ENCODE measurements at places on chromosomes 7 and 10. TPM values are rescaled to one million over a fixed set of nuclear protein-coding genes. Genes with fewer than 3 reads are reported as not detected.
A peak's percentile ranks its signal among the peaks of the same experiment; 100 is the strongest.

Gene NPTX2
- total RNA-seq: 11.5 TPM

Gene SNX10
- total RNA-seq: 5.6 TPM

DNA sequence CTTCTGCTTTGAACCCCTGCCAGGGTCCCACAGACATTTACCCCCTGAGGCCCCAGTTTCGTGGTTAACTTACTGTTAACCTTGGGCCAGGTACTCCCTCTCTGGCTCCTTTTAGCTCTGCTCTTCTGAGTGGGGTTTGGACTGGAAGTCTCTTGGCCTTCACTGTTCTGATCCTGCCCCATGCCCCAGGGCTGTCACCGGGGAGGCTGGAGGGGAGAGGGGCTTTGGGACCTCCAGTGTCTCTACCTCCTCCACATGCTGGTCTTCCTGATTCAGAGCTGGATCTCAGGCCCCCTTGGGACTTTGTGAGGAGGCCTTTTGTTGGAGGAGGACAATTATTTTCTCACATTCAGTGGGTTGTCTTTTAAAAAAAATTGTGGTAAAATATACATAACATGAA is 12.7 kb upstream of the PALD1 start:
- no peak for DNase-seq
- no peak overlapping the region for H3K4me3 ChIP-seq
- no peak overlapping the region for H3K27ac ChIP-seq
- no peaks in the 10 kb centered on the region for H3K4me1 ChIP-seq
- no peaks in the 10 kb centered on the region for H3K36me3 ChIP-seq

Gene AS3MT
- 1.2 TPM for total RNA-seq

Gene MALRD1
- 1.2 TPM for total RNA-seq

Gene ANKRD7
- 0.65 TPM for total RNA-seq

Gene MICU1
- total RNA-seq: 40.7 TPM

Gene CTAGE4
- 4.3 TPM for total RNA-seq

GRCh38 chr7:105261689-105262088 is 127.0 kb downstream of the SRPK2 start:
- no peak overlapping the region for H3K4me3 ChIP-seq
- DNase-seq: no peak
- H3K36me3 ChIP-seq: no peaks in the 10 kb centered on the region
- no peak overlapping the region for H3K27ac ChIP-seq
- H3K4me1 ChIP-seq: peaks cover 1% of the 10 kb centered on the region

GRCh38 chr10:121988361-121989324 is at the start of gene TACC2:
TACC2 (plus strand) TSS chr10:121989163; CDS start chr10:122021982, 32,819 bp downstream.
- H3K27ac ChIP-seq: no peak within 1 kb of the TSS
- H3K4me1 ChIP-seq: no peaks in the 10 kb centered on the region
- DNase-seq: no peak
- no peak within 1 kb of the TSS for H3K4me3 ChIP-seq
- no peaks in the 10 kb centered on the region for H3K27me3 ChIP-seq
- H3K36me3 ChIP-seq: no peaks in the 10 kb centered on the region

GRCh38 chr10:114096864-114097263 is 53.2 kb downstream of the ADRB1 start:
- H3K27ac ChIP-seq: no peak overlapping the region
- H3K36me3 ChIP-seq: no peaks in the 10 kb centered on the region
- no peaks in the 10 kb centered on the region for H3K4me1 ChIP-seq

DNA sequence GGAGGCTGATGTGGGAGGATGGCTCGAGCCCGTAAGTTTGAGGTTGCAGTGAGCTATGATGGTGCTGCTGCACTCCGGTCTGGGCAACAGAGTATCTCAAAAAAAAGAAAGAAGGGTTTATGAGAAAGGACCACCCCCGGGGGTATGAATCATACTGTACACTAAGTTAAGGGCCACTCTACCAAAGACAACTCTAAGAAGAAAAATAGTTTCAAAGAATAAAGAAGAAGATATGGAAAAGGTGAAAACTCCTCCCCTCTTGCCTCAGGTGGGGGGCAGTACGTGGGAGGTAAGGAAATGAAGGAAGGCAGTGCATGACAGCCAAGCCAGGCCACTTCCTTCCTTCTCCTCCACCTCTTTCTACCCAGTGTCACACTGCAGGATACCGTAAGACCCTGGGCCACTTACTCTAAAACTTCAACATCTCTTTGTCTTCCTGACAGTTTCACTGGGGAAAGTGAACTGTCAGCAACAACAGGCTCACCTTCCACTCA is 61.3 kb downstream of the PIP4K2A start:
- H3K27ac ChIP-seq: no peak overlapping the region
- no peaks in the 10 kb centered on the region for H3K27me3 ChIP-seq
- no peak for DNase-seq
- H3K4me1 ChIP-seq: peaks cover 9% of the 10 kb centered on the region

Gene CCDC172
- not detected for total RNA-seq

DNA sequence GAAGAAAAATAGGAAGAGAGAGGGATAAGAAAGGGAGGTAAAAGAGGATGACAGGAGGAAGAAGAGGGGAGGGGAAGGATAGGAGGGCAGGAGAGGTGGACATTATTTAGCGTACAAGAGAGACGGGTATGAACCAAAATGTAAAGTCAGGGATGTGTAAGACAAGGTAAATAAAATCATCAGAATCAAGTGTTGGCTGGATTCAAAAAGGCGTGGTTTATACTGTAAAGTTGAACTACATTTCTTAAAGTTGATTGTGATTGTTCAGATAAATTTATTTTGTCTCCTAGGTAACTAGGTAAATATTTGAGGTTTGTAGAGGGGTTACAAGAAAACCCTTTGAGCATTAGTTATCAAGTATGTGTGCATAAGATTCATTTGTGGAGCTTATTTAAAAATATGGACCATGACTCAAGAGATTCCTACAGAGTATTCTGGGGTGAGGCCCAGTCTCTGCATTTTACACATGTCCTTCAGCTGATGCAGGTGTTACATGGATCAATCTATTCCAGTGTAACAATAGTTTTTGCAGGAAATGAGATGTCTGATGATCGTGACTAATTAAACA is 512.1 kb upstream of the MBL2 start:
- H3K4me1 ChIP-seq: no peaks in the 10 kb centered on the region
- H3K27me3 ChIP-seq: peaks cover 1% of the 10 kb centered on the region
- no peak overlapping the region for H3K27ac ChIP-seq
- H3K4me3 ChIP-seq: no peak overlapping the region

- H3K36me3 ChIP-seq: no peaks in the 10 kb centered on the region
- no peaks in the 10 kb centered on the region for H3K27me3 ChIP-seq
- DNase-seq: no peak
Observed at GRCh38 chr7:47734287-47734948, 152.5 kb upstream of the TNS3 start.

DNA sequence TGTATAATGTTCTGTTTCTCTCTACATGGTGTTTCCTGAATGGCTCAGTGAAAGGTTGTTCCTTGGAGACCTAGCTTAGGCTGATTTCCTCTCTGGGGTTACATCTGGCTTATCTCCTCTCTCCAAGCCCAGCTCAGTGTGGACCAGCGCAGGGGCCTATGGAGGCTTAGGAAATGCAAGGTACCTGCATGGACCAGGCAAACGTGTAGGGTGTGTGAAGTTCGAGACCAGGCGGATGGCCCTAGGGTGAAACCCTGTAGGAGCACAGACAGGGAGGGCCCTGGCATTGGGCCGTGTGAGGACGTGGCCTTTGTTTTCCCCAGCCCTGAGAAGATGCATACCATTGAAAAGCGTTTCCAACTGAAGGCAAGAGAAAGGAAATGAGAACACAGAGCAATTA is 59.0 kb downstream of the DOCK1 start:
- no peak overlapping the region for H3K4me3 ChIP-seq
- no peaks in the 10 kb centered on the region for H3K27me3 ChIP-seq
- H3K27ac ChIP-seq: no peak overlapping the region
- H3K4me1 ChIP-seq: no peaks in the 10 kb centered on the region
- no peak for DNase-seq
- no peaks in the 10 kb centered on the region for H3K36me3 ChIP-seq

DNA sequence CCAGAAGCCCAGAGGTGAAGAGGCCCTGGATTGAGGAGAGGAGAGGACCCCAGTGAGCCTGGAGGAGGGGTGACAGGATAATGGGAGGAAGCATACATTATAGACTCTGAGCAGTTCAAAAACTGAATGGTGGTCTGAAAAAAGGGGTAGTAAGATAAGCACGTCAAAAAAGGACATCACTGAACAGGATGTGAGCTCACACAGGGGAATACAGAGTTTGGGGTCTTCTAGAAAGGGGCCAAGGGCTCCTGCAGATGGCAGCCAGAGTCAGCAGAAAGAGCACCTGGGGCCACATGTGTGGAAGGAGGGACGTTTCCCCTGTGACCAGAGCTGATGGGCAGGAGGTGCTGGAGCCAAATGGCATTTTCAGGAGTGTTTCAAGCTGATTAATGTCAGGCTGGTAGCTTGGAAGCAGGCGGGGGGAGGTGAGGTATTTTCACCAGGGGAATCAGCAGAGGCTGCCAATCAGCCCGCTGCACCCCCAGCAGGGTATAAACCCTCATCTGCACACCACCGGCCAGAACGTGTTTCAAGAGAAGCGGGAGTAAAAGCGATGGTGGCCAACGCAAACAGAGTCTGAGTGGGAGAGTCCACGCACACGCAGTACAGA is 85.8 kb downstream of the TNS3 start:
- DNase-seq: no peak
- H3K27ac ChIP-seq: peak overlapping the region; percentile 49
- no peak overlapping the region for H3K4me3 ChIP-seq
- H3K36me3 ChIP-seq: no peaks in the 10 kb centered on the region
- no peaks in the 10 kb centered on the region for H3K27me3 ChIP-seq

- DNase-seq: no peak
- H3K4me3 ChIP-seq: no peak overlapping the region
- no peaks in the 10 kb centered on the region for H3K27me3 ChIP-seq
- no peaks in the 10 kb centered on the region for H3K4me1 ChIP-seq
- no peak overlapping the region for H3K27ac ChIP-seq
Observed at GRCh38 chr7:55405856-55406541, 40.9 kb downstream of the LANCL2 start.

DNA sequence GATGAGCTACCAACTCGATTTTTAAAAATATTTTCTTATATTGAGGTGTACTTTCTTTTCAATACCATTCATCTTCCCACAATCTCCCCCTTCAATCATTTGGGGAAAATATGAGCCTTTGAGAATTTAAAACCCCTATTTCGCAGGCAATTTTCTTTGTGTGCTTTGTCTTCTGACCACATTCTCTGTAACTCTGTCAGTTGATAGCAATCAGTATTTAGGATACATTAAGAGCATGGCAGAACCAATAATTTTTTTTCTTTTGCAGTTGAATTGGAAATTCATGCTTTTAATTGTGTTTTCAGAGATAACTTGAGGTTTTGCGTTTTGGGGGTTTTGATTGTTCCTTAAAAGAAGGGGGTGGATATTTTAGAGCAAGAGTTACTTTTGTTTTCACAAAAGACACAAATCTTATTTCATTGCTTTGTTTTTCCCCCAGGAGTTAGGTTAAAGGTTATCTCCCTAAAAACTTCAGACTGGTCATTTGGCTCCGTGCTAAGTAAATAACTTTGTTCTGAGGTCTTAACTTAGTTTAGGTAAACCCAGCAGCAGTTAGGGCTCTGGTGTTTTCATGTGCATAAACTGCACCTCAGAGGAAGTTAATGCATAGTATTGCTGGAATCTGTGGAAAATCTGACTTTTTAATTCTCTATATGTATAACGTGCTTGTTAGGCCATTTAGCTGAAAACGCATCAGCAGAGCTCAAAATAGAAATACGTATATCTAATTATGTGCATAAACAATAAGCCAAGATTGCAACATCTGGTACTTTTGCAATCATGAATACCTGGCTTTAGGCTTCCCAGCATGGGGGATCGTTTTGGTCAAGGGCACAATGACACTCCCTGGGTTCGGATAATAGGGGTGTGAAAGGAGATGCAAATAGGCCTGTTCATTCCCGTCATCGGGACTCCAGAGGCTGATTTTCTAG is 676.4 kb upstream of the ANKRD30A start:
- no peak overlapping the region for H3K4me3 ChIP-seq
- H3K4me1 ChIP-seq: no peaks in the 10 kb centered on the region
- H3K27ac ChIP-seq: no peak overlapping the region
- H3K27me3 ChIP-seq: no peaks in the 10 kb centered on the region

DNA sequence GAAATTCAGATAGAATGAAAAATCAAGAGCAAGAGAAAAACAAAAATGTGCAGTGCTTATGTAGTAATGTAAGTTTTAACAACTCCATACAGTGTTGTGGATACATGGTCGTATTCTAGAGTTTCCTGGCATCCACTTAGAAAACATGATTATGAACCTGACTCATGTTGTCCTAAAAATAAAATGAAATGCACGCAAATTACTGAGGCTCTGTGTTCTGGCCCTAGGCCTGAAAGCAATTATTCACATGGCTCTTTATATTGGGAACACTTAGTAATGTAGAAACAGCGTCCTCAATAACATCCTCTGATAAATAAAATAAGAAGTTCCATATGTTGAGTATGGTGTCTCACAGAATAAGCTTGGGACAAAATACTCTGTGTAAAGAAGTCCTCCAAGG is 200.2 kb upstream of the SEMA3E start:
- H3K4me1 ChIP-seq: no peaks in the 10 kb centered on the region
- DNase-seq: no peak
- H3K27me3 ChIP-seq: no peaks in the 10 kb centered on the region
- no peak overlapping the region for H3K27ac ChIP-seq

Gene SPDYE11
- not detected for total RNA-seq

Gene MGMT
- total RNA-seq: 13.4 TPM

Gene CYP26A1
- not detected for total RNA-seq

Gene HOXA11
- total RNA-seq: 0.81 TPM

GRCh38 chr10:106082865-106083264 is 1081.6 kb downstream of the SORCS1 start:
- H3K4me3 ChIP-seq: no peak overlapping the region
- no peak for DNase-seq
- no peaks in the 10 kb centered on the region for H3K27me3 ChIP-seq

DNA sequence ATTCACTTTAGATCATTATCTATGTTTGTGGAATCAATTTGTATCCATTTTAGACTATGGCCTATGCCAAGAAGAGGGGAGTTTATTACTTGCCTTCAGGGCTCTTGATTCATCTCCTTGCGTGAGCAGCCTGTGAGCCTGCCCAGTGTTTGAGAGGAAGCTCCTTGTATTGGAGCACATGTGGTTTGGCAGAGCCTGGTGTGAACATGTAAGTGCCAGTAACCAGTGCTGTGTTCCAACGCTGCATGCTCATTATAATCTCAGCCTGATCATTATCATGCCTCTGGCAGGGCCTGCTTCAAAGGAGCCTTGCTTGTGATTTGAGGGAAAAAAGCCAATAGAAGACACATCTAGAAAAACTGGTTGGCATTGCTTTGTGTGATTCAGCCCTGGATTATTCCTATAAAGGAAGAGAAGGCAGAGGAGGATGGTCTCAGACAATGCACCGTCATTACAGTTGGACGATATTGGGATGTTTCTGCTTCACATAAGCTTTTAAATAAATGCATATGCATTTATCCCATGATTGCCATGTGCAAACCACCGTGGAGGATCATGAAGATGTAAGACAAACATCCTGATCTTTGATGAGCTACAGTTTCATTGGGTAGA is 203.4 kb upstream of the AHR start:
- no peak for DNase-seq
- H3K27ac ChIP-seq: no peak overlapping the region
- H3K4me3 ChIP-seq: no peak overlapping the region
- no peaks in the 10 kb centered on the region for H3K27me3 ChIP-seq
- no peaks in the 10 kb centered on the region for H3K4me1 ChIP-seq
- no peaks in the 10 kb centered on the region for H3K36me3 ChIP-seq
